Cardiac septum (tissue), 1 donor: ENCODE measurements at places on chromosomes 2 and 18. TPM values are rescaled to one million over a fixed set of nuclear protein-coding genes. Genes with fewer than 3 reads are reported as not detected.

- no peak for DNase-seq
Measured at GRCh38 chr2:212385241-212385640, 153.4 kb downstream of the ERBB4 start.

- no peak for DNase-seq
Measured at GRCh38 chr18:44742718-44743311, 62.1 kb downstream of the SETBP1 start.

DNA sequence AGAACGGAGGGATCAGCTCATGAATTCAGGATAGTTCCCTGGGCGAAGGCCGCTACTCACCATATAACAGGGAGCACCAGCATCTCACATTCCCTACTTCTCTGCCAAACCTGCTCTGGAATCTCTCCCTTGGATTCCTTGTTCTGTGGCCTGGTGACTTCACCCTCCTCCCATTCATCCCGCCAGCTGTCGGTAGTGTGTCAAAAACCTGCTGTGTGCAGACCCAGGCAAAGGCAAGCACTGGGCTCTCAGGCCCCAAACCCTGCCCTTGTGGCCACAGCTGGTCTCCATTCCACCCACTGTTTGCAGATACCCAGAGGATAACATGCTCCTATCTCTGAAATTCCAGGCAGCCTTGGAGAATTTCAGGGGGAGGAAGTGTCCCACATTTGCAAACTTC lies 151.6 kb downstream of the CAPN13 start:
- DNase-seq = no peak

DNA sequence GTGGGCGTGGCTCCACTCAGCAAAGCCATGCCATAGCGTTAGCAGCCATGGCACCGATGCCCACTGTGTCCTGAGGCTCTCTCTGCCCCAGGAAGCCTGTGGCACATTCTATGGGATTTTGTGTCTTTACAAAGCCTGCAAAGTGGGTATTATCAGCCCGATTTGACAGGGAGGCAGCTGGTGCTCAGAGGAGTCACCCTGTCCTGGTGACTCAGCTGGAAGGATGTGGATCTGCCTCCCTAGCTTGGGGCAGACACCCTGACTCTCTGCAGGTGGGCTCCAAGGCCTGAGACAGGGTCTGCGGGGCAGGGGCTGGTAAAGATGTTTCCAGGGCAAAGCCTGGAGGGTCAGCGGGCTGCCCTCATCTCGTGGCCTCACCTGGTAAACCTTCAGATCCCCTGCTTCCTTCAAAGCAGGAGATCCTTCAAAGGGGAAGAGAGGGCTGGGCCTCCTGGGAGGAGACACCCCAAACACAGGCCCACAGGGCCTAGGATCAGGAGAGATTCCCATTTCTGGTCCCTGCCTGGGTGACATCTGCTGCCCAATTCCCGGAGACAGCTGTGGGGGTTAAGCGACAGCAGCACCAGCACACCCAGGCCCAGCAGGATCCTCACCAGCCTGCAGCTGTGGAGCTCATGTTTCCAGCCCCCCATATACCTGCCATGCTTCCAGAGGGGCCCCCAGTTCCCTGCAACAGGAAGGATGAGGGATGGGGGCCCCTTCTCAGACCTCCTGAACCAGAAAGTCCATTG lies 3.0 kb upstream of the ASB1 start:
- DNase-seq = no peak

DNA sequence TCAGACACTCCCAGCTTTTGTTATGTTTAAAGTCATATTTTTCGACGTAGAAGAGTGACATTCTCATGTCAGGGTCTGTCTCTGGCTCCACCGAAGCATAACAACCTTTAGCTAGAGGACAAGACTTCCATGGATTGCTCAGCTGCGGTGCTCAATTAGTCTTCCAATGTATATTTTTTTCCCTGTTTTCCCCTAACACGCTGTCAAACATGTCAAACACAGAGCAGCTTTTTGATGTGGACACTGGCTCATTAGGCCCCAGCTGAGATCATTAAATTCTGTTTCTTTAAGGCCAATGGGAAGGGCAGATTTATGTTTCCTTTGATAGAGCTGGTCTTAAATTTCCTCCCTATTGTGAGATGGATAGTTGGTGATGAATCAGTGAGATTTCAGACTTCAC lies 525.4 kb downstream of the PIK3C3 start:
- no peak for DNase-seq

DNA sequence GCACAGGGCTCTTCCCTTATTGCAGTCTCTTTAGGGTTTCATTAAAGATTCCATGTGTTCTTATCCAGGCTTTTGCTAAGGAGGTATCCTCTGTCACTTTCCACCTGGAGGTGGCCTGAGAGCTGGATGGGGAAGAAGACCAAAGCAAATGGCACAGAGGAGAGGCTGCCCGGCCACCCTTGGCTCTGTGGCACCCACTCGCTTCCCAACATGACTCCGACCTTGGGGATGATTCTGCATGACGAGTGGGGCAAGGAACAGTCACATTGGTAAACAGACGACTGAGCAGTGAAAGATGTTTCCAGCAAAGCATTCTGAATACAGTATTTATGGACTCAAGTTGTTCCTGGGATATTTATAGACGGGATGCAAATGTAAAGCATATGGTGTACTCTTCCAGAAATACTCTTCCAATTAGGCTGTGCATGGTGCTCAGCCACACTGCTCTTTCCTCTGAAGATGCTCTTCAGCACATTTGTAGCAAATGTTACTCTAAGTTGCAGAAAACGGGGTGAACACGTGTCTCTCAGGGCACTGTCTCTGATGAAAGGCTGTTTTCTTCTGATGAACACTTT lies 377.1 kb upstream of the HS6ST1 start:
- DNase-seq = no peak

UGT1A5 gene
- total RNA-seq = not detected

- DNase-seq = no peak
Measured at GRCh38 chr18:9210966-9211365, 74.4 kb downstream of the ANKRD12 start.

SLC30A3 gene
- total RNA-seq = 10.2 TPM

DNA sequence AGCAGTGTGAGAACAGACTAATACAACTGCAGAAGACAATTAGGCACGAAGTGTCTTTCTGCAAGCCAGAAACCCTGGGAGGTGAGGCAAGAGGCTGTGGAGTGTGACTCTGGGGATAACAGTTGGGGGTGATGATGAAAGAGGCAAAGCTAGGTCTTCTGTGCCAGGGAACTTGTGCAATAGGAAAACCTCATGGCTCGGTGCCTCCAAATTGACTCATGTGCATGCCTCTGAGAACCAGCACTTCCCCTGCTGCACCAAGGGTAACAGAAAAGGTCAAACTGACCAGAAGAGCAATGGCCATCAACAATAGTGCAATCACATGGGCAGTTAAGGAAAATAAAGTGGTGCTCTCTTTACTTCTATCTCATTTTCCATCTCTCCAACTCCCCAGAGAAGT lies 136.4 kb downstream of the SCG2 start:
- peak; percentile 82 for DNase-seq

MAL gene
- total RNA-seq = 8.3 TPM

GRCh38 chr18:33536904-33537303 lies 41.1 kb upstream of the ASXL3 start:
- DNase-seq = no peak

ERFE gene
- total RNA-seq = 0.62 TPM

DNA sequence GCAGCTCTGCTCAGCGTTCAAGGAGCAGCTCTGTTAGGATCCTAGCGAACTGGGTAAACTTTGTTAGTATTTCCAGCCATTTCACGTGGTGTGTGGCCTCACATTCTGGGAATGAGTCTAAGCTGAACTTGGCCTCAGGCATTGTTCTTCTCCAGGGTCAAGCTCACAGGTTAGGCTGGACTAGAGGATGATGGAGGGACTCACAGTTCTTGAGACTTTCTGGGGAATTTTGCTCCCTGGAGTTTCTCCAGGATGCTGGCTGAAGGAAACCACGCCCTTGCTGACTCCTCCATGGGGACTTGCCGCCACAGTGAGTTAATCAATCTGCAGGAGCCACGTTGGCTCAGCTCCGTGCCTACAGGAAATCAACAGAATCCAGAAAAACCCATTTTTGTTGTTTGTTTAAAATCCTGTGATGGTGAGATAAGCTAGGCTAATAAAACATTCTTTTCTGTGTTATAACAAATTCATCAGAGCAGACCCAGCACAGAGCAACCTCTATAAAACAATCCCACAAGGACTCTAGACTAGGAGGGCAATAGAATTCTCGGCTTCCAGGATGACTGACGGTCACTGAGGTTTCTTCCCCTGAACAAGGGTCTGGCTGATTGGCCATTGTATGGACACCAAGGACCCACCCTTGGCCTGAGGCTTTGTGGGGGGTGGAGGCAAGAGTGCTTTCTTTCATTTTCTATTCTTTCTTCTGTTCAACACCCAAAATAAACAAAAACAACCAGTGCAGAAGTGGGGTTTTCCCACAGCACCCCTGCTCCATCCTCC lies 12.6 kb downstream of the CNDP1 start:
- no peak for DNase-seq

DNA sequence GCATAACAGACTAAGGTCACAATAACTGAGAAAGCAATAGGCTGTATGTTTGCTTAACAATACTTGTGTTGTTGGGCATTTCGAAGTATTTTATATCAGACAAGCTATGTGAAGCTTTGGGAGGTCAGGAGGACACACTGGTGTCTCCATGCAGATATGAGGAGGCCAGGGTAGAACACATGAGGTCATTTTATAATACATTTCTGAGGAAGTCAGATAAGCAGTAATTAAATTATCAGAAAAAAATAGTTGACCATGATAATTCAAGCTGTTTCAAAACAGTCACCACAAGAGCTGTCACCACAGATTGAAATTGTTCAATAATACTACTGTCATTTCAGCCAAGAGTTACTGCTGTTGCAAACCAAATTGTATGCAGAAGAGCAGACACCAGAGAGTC lies 160.6 kb downstream of the RIT2 start:
- DNase-seq = no peak

NEURL3 gene
- not detected for total RNA-seq

DNA sequence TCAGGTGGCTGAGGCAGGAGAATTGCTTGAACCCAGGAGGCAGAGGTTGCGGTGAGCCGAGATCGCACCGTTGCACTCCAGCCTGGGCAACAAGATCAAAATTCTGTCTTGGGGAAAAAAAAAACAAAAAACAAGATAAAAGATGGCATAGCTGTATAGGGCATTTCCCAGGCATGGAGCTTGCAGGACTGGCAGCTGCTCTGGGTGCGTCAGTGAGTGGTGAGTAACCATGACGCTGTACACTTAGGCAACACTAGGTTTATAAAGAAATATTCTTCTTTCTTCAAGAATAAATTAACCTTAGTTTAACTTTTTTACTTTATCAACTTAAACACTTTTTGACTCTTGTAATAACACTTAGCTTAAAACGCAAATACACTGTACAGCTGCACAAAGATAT lies 15.4 kb downstream of the TGOLN2 start:
- no peak for DNase-seq

GREB1 gene
- total RNA-seq = 2.9 TPM

SCYGR4 gene
- not detected for total RNA-seq

- no peak for DNase-seq
Measured at GRCh38 chr2:75523313-75524275, 37.1 kb downstream of the EVA1A start.

HOXD13 gene
- not detected for total RNA-seq

DNA sequence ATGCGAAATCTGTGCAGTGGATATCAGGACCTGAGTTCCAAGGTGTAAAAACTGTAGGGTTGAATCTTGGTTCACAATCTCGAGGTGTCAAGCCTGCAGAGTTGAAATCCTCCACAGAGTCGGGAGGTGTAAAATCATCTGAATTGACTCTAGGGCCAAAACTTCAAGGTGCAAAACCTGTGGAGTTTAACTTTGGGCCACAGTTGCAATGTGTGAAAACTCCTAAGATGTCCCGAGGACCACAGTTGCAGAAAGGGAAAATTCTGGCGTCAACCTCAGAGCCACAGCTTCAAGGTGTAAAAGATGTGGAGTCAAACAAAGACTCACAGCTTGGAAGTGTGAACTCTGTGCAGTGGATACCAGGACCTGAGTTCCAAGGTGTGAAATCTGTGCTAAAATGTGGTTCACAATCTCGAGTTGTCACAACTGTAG lies 9.8 kb upstream of the ZNF512 start:
- DNase-seq = no peak

SERPINE2 gene
- total RNA-seq = 91.5 TPM

ECEL1 gene
- 0.27 TPM for total RNA-seq

GTF3C2 gene
- 23.9 TPM for total RNA-seq

- DNase-seq = no peak
Measured at GRCh38 chr2:112819081-112819480, 17.5 kb downstream of the IL1B start.

DNA sequence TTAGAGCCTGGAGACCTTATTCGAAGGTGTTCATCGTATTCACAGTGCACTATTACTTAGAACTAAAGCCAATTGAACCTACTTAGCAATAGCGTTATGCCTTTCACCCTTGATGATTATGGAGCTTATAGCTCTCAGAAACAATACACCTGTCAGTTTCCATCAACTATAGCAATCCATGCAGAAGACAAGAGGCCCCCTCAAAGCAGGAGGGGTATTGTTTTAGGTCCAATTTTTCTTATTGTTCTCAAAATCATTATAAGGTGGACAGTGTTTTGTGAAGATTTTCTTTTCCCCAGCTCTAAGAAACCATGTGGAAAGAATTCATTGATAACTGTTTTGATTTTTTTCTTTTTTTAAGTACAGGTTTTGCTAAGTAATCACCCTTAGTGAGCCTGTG lies 135.5 kb downstream of the MEIS1 start:
- no peak for DNase-seq

DNA sequence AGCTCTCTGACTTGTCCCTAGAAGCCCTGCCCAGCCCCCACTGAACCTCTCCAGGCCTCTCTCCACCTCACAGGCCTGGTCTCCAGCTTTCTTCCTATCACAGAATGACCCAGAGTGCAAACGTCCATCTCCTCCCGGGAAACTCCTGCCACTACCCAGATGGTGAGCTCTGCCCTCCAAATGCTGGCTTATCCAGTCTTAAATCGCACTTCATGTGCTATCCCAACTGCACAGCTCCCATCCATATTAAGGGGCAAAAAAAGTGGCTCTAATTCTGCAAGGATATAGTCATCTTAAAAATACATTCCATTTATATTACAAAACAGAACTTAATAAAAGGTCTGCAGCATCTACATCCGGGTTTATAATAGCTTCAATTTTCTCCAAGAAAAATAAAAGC lies 70.8 kb upstream of the CDC42EP3 start:
- no peak for DNase-seq

DNA sequence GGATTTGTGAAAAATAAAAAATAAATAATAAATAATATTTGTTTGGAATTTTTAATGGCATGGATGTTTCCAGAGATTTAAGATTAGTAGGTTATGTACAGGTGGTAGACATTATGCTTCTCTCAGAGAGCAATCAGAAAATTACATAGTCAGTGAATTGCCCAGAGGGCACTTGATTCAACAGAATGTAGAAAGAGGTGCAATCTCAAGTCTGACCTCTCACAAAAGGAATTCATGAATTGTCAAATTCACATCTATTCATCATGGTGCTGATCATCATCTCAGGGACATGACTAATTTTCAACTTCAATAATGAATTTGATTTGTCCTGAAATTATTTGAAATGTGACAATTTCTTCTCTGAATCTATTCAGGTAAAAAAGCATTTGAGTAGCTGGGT lies 172.5 kb downstream of the PDE11A start:
- no peak for DNase-seq

CYRIA gene
- 3.7 TPM for total RNA-seq
